Activated naive CD4-positive, alpha-beta T cell treated with anti-CD3 and anti-CD28 coated beads for 36 hours (primary cell): ENCODE measurements at places on chromosomes 13 and 19.

- no peak for DNase-seq
Observed at GRCh38 chr13:60944016-60944415, 471.6 kb downstream of the PCDH20 start.

- DNase-seq, result peak; percentile 40
Observed at GRCh38 chr19:16330806-16331690, 6.4 kb downstream of the KLF2 start.

GRCh38 chr13:71290963-71291841 lies 575.8 kb downstream of the DACH1 start:
- DNase-seq, result peak; percentile 49

DNA sequence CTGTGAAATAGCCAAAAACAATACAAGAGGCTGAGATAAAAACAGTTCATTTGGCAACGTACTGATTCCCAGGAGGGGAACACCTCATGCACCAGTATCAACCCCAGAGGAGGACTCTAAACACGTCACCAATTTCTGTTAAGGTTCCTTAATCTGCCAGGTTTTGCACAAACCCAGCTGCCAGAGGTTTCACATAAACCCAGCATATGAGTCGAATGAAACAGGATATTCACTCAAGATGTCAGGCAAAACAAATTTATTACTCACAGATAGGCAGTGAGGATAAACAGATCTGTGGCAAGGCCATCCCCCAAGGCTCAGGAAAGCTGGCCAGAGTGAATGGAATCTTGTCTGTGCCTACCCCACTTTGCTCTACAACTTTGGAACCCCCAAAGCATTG lies 210.9 kb downstream of the GPC5 start:
- DNase-seq, result no peak

DNA sequence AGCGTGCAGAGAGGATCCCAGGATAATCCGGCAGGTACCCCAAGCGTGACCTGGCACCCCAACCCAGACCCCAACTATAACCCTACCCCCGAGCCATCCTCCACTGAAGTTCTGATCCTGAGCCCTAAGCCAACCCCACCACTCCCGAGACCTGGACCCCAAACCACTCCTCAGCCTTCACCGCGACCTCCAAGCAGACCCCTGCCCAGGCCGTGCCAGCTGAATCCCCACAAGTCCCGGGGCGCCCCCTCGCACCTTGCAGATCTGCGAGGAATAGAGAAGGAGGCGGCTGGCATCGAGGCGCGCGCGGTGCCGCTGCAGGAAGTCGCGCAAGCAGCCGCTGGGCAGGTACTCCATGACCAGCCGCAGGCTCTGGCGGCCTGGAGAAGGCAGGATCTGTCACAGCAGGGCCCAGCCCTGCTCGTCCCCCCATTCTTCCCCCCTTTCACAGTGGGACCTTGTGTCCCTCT lies 10.1 kb upstream of the INSL3 start:
- no peak for DNase-seq

GRCh38 chr19:9850235-9850959 lies 15.3 kb downstream of the PIN1 start:
- no peak for DNase-seq

GRCh38 chr13:40682449-40683240 lies 16.2 kb upstream of the FOXO1 start:
- no peak for DNase-seq

DNA sequence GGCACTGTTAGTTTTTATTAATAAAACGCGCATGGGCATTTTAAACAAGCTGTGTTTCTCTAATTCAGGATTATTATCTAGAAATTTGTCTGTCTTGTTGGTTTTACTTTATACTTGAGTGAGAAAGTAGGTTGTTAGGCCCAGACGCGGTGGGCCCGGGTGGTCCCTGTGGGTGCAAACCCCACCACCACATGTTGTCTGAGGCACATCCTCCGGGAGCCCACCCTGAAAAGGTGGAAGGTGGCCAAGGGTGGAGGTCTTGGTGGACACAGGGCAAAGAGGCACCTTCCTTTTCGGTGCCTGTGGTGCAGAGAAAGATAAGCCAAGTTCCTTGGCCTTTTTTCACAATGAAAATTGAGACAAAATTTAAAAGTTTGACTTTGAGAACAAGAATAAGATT lies 16.6 kb downstream of the ATP4B start:
- no peak for DNase-seq

DNA sequence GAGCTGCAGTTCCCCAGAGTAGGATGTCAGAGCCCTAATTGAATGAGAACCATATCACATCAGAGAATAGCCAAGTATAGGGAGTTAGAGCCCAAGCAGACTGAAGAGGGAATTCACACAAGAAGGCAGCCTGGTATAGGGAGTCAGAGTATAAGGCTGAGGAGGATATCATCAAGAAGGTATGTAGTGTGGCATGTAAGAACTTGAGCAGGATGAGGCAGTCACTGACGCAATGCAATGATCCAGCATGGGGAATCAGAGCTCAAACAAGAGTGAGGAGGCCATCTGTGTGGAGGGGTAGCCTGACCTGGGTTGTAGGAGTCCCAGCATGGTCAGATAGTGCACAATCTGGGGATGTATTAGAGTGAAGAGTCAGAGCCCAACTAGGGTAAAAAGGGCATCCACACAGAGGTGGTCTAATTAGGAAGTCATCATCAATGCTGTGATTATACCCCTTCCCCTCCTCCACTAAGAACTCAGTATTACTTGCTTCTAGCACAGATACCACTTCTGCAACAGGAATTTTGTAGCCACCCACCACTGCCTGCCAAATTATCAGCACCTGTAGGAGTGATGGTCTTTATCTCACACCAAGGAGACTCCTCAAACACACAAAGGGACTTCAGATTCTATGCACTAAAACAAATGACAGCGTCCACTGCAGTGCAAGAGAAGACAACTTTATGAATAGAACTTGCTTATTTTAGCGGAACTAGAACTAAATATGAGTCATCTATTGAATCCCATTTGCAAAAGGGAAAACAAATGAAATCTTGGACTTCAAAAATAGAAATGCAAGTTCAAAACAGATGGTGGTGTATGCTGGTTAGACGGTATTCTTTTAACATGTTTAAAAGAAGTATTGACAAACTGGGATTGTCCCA lies 107.2 kb downstream of the FNDC3A start:
- no peak for DNase-seq

DNA sequence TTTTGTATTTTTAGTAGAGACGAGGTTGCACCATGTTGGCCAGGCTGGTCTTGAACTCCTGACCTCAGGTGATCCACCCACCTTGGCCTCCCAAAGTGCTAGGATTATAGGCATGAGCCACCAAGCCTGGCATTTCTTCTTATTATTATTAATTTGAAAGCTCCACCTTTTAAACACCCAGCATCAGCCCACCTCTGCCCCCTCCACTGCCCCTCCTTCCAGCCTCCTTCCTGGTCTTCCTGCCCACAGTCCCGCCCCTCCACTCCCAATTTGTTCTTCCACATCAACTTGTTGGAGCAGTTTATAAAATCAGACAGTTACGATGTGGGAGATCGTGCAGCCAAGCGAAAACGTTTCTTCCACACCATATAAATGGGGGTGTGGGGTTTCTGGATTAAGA lies 7.8 kb upstream of the CLIP3 start:
- DNase-seq, result no peak

GRCh38 chr19:5091684-5092480 lies 123.0 kb downstream of the KDM4B start:
- no peak for DNase-seq

- no peak for DNase-seq
Observed at GRCh38 chr19:11025006-11025405, 64.2 kb downstream of the SMARCA4 start.

DNA sequence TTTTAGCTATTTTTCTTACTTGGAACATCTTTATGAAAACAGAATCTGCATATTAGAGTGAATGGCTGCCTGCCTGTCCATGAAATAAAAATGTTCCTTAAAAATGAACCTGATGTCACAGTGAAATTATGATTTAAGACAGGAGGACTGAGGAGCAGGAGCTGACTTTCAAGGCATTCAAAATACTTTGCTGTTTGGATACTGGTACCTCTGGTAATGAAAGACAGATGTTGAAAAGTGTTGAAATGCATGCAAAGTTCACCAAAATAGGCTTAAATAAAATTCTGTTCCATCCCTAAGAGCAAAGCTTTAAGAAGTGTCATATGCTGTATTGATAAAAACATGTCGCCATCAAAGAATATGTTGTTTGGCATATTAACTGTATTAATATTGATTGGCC lies 1.7 kb downstream of the ARHGEF7 start:
- DNase-seq, result no peak

GRCh38 chr13:75533861-75534260 lies 3.8 kb downstream of the COMMD6 start:
- no peak for DNase-seq

- no peak for DNase-seq
Observed at GRCh38 chr13:81551036-81551435, 1210.1 kb upstream of the SPRY2 start.

DNA sequence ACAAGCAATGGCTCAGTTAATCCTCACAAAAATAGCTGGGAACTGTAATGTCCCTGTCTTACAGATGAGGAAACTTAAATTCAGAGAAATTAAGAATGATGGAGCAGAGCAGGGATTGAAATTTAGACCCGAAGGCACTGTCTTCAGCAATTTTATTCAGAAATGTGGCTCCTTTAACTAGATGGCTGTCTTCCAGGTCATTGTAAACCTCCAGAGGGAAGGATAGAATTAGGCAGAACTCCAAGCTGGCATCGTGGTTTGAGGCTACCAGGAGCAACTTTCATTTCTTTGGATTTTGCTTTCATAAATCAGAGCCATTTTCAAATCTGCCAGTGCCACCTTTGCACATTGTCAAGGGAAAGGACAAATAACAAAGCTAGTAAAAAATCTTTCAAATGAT lies 339.0 kb downstream of the DCT start:
- no peak for DNase-seq

GRCh38 chr13:59494151-59494550 lies 669.6 kb downstream of the DIAPH3 start:
- DNase-seq, result no peak

DNA sequence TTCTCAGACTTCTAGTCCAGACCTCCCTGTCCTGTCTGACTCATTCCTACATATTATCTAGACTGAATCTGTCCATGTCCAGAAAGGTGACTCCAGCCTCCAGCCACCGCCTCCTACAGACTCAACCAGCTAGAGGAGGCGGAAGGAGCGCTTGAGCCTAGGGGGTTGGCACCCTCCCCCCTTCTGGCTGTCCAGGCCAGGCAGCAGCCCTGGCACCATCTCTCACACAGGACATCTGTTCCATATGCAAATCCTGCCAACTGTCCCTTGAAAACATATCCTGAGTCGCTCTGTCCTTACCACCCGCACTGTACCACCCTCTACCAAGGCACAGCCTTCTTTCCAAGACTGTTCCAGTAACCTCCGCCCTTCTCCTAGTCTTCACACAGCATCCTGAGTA lies 150.7 kb upstream of the WASF3 start:
- no peak for DNase-seq

DNA sequence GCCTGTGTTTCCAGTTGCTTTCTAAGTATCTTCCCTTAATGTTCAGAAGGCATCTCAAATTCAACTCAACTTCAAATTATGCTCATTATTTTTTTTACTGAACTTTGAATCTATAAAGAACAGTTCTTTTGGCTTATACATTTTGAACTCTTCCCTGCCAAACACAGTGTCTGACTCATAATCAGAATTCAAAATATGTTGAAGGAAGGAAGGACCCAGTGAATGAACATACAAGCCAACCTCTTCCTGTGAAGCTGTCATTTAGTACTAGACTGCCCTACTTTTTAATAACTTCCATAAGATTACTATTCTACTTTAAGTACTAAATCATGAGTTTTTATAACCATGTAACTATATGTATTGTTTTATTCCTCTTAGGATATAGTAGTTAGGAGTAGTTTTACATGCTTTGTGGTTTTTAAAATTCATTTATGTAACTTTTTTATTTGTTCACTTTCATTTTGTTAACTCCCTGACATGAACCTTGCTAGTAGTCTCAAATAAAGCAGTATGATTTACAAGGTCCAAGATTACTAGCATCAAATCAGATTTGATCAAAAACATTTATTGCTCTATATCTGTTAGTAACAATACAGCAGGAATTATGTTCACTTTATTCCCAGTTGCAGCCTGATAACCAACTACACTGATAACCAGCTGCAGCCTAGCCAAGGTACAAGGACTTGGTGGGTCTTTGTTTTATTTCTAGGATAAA lies 6.4 kb downstream of the NUDT15 start:
- no peak for DNase-seq

DNA sequence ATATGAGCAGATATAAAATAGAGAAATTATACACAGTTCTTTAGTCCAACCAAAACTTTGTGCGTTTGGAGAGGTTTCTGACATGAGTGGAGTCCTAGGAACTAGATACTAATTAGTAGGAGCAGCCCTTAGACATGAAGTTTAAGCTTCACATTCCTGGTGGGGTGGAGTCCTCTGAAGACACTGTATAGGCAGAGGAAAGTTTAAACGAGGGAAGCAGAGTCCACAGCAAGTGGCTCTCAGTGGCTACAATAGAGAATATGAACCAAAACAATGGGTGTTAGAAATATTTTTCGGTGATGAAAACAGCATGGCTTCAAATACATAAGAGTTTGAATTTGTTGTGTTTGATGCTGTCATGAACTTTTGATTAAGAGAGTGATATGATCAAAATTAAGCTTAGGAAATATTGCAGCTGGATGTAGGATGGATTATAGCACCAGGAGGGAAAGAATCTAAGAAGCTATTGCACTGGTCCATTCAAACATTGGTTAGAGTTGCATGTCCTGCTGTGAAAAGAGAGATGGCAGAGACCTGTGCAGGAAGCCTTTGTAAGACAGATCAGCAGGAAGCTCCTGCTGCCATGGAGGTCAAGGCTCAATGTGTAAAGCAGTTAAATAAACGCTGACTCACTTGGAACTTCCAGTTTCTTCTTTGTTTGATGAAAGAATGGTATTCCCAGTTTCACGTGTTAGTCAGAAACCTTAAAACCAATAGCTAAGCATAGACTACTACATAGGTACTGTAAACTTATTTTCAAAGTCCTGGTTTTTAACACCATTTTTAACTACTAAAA lies 175.2 kb downstream of the TDRD3 start:
- no peak for DNase-seq

DNA sequence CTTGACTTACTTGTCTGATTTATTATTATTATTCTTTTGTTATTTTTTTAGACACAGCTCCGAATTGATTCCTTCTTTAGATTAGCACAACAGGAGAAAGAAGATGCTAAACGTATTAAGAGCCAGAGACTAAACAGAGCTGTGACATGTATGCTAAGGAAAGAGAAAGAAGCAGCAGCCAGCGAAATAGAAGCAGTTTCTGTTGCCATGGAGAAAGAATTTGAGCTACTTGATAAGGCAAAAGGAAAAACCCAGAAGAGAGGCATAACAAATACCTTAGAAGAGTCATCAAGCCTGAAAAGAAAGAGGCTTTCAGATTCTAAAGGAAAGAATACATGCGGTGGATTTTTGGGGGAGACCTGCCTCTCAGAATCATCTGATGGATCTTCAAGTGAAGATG lies 29.4 kb downstream of the ERCC5 start:
- no peak for DNase-seq

DNA sequence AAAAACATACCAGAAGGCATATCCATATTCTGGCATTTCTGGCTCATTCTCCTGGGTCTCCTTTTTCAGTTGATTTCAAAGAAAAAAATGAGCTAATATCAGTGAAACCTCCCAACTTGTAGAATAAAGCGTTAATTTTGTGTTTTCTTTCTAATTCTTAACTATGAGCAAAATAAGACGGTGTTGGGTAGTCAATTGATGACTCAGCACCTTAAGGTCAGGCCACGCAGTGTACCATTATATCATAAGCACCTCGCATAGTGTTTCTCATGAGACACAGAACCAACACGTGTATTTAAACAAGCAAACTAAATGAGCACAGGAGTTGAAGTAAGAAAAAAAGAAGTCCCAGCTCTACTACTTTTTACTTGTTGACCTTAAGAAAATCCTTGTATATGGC lies 174.9 kb downstream of the OXGR1 start:
- DNase-seq, result no peak
